A549 treated with DMSO at 1 μM for 4 hours (cell line): ENCODE measurements at places on chromosomes 3 and 15. TPM values are rescaled to one million over a fixed set of nuclear protein-coding genes. Genes with fewer than 3 reads are reported as not detected.

The SAMD7 gene
- not detected in 5 replicates for total RNA-seq

The WWTR1 gene
- total RNA-seq, result 113 to 160 TPM (median 135 TPM) in 5 replicates

The TMIE gene
- total RNA-seq, result 0.07 to 0.30 TPM (median 0.16 TPM) in 5 replicates

The GPR149 gene
- not detected in 5 replicates for total RNA-seq

The ZIC4 gene
- total RNA-seq, result not detected in 5 replicates

The SLC28A1 gene
- 0.08 TPM in 1 of 5 replicates, not detected in the others for total RNA-seq

The CYP19A1 gene
- 0.06 to 0.25 TPM (median 0.10 TPM) in 4 of 5 replicates, not detected in the other for total RNA-seq

The MESP1 gene
- 2.7 to 8.0 TPM (median 6.3 TPM) in 5 replicates for total RNA-seq
